ENCODE measurements at places on chromosomes 16 and 17. TPM values are rescaled to one million over a fixed set of nuclear protein-coding genes. Genes with fewer than 3 reads are reported as not detected.

GRCh38 chr16:785563-786535 is 2.3 kb downstream of the RPUSD1 start:
- H3K27me3 ChIP-seq: no peaks in the 10 kb centered on the region
- H3K4me3 ChIP-seq: no peak overlapping the region
- DNase-seq: peak; percentile 42
- no peaks in the 10 kb centered on the region for H3K36me3 ChIP-seq

GRCh38 chr17:7831233-7831632 is 2.8 kb upstream of the KDM6B start:
- no peak overlapping the region for H3K27ac ChIP-seq
- no peak overlapping the region for H3K4me3 ChIP-seq
- no peaks in the 10 kb centered on the region for H3K36me3 ChIP-seq
- DNase-seq: no peak

GRCh38 chr17:67620636-67621035 is 97.1 kb upstream of the NOL11 start:
- no peak for DNase-seq
- H3K4me3 ChIP-seq: no peak overlapping the region
- no peaks in the 10 kb centered on the region for H3K27me3 ChIP-seq
- H3K36me3 ChIP-seq: no peaks in the 10 kb centered on the region
- H3K27ac ChIP-seq: no peak overlapping the region
- H3K4me1 ChIP-seq: no peaks in the 10 kb centered on the region

DNA sequence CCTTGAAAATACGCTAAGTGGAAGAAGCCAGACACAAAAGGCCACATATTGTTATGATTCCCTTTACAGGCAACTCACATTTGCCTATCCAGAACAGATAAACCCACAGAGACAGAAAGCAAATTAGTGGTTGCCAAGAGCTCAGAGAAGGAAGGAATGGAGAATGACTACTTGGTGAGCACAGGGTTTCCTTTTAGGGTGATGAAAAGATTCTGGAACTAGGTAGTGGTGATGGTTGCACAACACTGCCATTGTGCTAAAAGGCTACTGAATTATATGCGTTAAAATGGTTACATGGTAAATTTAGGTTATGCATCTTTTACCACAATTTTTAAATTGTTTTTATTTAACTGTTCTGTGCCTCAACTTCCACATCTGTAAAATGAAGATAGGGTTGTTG is 4.4 kb downstream of the COPRS start:
- no peak overlapping the region for H3K4me3 ChIP-seq
- H3K27ac ChIP-seq: no peak overlapping the region
- H3K36me3 ChIP-seq: peaks cover 17% of the 10 kb centered on the region
- DNase-seq: no peak
- no peaks in the 10 kb centered on the region for H3K27me3 ChIP-seq
- peaks cover 14% of the 10 kb centered on the region for H3K4me1 ChIP-seq

- H3K27ac ChIP-seq: no peak overlapping the region
- no peaks in the 10 kb centered on the region for H3K27me3 ChIP-seq
- H3K4me1 ChIP-seq: no peaks in the 10 kb centered on the region
- no peak for DNase-seq
Measured at GRCh38 chr16:89191901-89192185, 8.5 kb downstream of the SLC22A31 start.

DNA sequence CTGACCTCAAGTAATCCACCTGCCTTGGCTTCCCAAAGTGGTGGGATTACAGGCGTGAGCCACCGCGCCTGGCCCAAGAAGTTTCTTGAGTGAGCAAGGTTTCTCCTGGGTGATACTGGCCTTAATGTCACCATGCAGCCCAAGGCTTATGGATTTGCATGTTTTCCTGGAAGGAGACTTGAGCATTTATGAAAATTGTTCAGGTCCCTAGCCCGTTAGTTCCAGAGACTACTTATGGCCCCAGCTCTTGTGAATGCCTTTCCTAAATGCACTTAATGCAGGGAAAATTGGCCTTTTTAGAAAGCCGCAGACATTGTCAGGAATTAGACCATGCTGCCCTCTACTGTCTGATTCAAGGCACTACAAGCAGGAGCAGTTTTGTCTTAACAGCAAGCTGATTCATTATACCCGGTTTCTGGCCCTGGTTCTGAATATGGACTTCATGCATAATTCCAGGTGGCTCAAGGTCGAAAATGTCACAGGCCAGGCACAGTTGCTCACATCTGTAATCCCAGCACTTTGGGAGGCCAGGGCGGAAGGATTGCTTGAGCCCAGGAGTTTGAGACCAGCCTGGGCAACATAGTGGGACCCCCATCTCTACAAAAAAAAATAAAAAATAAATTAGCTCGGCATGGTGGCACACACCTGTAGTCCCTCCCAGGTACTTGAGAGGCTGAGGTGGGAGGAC is 91.3 kb downstream of the SNX29 start:
- H3K4me3 ChIP-seq: no peak overlapping the region
- H3K36me3 ChIP-seq: no peaks in the 10 kb centered on the region
- no peak overlapping the region for H3K27ac ChIP-seq
- no peak for DNase-seq

DNA sequence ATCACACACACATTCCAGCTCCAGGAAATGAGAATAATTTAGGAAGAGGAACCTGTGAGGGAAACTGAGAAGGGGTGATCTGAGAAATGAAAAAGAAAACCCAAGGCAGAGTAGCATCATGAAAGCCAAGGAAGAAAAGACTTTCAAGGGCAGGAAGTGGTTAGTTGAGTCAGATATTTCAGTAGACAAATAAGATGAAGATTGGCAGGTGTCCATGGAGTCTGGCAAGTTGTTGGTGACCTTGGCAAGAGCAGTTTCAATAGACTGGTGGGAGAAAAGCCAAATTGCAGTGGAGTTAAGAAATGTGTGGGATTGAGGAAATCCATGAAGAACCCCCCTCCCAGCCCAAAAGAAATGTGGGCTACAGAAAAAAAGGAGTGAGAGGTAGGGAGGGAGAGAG is 10.7 kb downstream of the GNAO1 start:
- no peak overlapping the region for H3K4me3 ChIP-seq
- no peak overlapping the region for H3K27ac ChIP-seq
- no peaks in the 10 kb centered on the region for H3K4me1 ChIP-seq
- no peaks in the 10 kb centered on the region for H3K27me3 ChIP-seq
- DNase-seq: no peak

DNA sequence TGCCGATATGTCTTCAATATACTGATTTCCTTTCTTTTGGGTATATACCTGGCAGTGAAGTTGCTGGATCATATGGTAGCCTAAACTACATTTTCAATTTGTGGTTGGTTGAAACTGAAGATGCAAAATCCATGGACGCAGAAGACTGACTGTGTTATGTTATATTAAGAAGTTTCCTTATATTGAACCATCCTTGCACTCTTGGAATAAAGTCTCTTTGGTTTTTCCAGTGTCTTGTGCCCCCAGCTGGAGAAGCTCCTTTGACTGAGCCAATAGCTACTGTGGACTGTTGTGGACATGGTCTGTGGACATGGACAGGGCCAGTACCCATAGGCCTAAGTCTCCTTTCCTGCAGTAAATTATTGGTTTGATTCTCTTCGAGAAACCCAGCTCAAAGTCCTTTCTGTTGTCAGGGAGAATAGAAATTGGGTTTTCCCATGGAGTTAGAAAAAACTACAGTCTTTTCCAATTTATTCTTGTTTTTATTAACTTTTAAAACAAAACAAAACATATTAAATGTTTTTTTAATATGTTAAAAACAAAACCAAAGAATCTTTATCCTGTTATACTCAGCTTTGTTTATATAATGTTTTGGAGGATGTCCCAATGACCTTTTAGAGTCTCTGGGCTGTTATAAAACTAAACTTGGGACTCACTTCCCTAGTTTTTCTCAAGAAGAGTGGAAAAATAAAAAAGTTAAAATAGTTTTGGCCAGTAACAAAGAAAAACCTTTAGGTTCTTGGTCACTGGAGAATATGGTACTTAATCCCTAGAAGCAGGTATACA is 15.2 kb upstream of the IL34 start:
- no peak overlapping the region for H3K4me3 ChIP-seq
- H3K36me3 ChIP-seq: no peaks in the 10 kb centered on the region
- no peaks in the 10 kb centered on the region for H3K27me3 ChIP-seq

DNA sequence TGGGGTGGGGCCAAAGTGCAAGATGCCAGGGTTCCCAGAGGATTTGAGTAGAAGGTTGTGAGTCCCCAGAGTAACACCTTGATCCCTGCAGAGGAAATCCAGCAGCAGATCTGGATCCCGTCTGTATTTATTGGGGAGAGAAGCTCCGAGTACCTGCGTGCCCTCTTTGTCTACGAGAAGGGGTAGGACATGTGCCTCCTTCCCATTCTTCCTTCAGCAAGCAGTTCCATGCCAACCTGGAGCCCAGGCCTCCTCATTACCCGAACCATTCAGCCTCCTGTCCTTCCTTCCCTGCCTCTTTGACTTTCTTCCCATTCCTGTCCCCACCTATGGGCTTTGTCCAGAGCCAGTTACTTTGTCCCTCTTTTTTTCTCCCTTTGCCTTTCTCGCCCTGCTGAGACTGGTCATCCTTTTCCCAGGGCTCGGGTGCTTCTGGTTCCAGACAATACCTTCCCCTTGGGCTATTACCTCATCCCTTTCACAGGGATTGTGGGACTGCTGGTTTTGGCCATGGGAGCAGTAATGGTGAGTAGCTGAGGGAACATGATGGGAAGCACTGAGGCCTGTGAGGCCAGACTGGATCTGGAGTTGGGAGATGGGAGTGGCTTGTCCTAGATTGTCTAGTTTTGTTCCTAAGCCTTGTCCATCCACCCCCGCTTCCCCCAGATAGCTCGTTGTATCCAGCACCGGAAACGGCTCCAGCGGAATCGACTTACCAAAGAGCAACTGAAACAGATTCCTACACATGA is 2.9 kb downstream of the RNF167 start:
- H3K4me3 ChIP-seq: no peak overlapping the region
- peaks cover 21% of the 10 kb centered on the region for H3K4me1 ChIP-seq
- no peaks in the 10 kb centered on the region for H3K27me3 ChIP-seq
- H3K36me3 ChIP-seq: no peaks in the 10 kb centered on the region

DNA sequence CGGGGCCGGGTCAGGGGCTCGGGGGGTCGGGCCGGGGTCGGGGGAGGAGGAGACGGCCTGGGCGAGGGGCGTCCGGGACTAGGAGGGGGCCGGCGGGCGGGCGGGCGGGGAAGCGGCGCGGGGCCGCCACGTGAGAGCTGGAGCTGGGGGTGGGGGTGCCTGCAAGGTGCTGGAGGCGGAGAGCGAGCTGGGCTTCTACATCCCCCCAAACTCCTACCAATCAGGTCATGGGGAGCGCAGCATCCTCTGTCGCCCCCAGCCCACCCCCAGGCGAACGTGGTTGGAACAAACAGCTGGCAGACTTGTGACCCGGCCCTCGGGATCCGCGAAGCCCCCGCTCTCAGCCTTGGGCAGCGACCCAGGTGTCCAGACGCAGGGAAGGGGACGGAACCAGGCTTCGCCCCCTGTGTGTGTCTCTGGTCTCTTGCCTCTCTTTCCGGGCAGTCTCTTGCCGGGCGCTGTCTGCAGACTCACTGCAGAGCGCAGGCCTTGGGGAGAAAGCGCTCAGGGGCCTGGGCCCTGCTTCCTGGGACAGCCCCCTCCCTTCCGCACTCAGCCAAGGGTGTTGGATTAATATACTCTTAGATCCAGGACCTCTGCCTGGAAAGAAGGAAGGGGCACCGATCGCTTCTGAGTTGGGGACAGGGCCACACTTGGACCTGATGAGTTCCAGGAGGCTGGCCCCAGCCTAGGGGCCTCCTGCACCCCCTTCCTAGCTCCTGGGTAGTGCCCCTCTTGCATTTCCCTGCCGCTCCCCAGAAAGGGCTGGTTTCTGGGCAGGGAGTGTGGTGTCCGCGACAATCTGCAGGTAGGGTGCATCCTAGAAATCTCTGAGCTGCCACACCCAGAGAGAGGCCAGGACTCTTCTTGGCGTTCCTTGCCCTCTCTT is 722 bp downstream of the RASL10B start:
- no peaks in the 10 kb centered on the region for H3K36me3 ChIP-seq
- H3K27me3 ChIP-seq: no peaks in the 10 kb centered on the region
- no peaks in the 10 kb centered on the region for H3K4me1 ChIP-seq
- no peak overlapping the region for H3K27ac ChIP-seq
- peak overlapping the region; percentile 48 for H3K4me3 ChIP-seq

- H3K4me3 ChIP-seq: no peak overlapping the region
- H3K4me1 ChIP-seq: no peaks in the 10 kb centered on the region
- DNase-seq: no peak
- no peaks in the 10 kb centered on the region for H3K36me3 ChIP-seq
- no peaks in the 10 kb centered on the region for H3K27me3 ChIP-seq
Measured at GRCh38 chr17:41625602-41626001, 1.2 kb upstream of the KRT17 start.

DNA sequence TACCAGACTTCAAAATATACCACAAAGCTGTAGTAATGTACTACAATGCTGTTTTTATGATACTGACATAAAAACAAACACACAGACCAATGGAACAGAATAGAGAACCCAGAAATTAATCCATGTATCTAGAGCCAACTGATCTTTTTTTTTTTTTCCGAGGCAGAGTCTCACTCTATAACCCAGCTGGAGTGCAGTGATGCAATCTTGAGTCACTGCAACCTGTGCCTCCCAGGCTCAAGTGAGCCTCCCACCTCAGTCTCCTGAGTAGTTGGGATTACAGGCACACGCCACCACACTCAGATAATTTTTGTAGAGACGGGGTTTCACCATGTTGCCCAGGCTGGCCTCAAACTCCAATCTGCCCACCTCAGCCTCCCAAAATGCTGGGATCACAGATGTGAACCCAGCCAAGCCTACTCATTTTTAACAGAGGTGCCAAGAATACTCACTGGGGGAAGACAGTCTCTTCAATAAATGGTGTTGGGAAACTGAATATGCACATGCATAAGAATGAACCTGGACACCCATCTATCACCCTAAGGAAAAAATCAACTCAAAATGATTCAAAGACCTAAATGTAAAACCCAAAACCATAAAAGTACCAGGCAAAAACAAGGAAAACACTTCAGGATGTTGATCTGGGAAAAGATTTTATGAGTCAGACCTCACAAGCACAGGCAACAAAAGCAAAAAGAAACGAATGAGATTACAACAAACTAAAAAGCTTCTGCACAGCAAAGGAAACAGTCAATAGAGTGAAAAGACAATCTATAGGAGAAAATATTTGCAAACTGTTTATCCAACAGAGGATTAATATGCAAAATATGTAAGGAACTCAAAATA is 63.1 kb downstream of the STX8 start:
- H3K4me3 ChIP-seq: no peak overlapping the region
- H3K27me3 ChIP-seq: no peaks in the 10 kb centered on the region
- no peaks in the 10 kb centered on the region for H3K36me3 ChIP-seq

- H3K36me3 ChIP-seq: no peaks in the 10 kb centered on the region
- DNase-seq: no peak
- H3K27ac ChIP-seq: no peak overlapping the region
- no peak overlapping the region for H3K4me3 ChIP-seq
- H3K4me1 ChIP-seq: peaks cover 5% of the 10 kb centered on the region
Measured at GRCh38 chr17:68850749-68851510, 104.3 kb downstream of the ABCA8 start.

The SLC6A2 gene
- 0.52 TPM for polyA plus RNA-seq

The BEAN1 gene
- polyA plus RNA-seq: 0.14 TPM

The TEDC2 gene
- polyA plus RNA-seq: 1.4 TPM

The HID1 gene
- 262 TPM for polyA plus RNA-seq

The RHBDL1 gene
- polyA plus RNA-seq: 5.1 TPM

The SALL1 gene
- polyA plus RNA-seq: 0.61 TPM

The CD300H gene
- not detected for polyA plus RNA-seq

The ARL5C gene
- polyA plus RNA-seq: 1.0 TPM

The ANKRD40CL gene
- polyA plus RNA-seq: not detected

The HS3ST3A1 gene
- not detected for polyA plus RNA-seq

The TANC2 gene
- polyA plus RNA-seq: 3.7 TPM

The GRAP gene
- polyA plus RNA-seq: 1.5 TPM

The MYH8 gene
- not detected for polyA plus RNA-seq

The TNFRSF13B gene
- not detected for polyA plus RNA-seq
